Stimulated activated CD4-positive, alpha-beta T cell treated with anti-CD3 and anti-CD28 coated beads, TNF-alpha, amount 100 ng/mL, for 1 hour (primary cell): ENCODE measurements at places on chromosomes 2 and 18.

- DNase-seq: no peak
Measured at GRCh38 chr2:133569286-133569830, 1.1 kb upstream of the NCKAP5 start.

DNA sequence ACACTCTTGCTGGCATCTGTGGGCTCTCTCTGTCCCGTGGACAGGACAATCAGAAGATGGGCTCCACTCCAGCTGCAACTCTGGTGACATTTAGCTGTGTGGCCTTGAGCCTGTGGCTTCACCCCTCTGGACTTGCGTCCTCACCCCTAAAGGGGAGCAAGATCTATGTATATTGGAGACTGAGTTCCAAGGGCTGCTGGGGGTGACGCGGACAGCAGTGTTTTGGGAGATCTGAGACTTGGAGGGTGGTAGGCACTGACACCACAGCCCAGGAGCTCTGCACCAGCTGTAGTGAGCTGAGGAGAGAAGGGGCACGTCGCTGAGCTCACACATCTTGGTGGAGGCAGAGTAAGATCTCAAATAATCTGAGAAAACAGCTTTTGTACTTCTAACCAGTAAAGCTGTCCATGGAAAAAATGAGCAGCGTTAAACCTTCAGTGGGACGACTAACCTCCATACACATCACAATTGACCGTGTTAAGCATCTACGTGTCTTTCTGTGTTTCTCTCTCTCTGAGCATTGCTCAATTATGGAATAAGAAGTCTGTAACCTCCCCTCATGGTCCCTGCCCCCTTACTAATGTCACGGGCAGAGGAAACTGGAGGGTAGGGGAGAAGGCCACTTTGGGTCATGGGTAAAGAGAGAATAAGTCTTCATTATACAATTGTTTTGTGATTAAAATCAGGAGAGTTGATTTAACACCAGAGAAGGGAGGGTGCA is 85.8 kb downstream of the SH3RF3 start:
- DNase-seq: no peak

DNA sequence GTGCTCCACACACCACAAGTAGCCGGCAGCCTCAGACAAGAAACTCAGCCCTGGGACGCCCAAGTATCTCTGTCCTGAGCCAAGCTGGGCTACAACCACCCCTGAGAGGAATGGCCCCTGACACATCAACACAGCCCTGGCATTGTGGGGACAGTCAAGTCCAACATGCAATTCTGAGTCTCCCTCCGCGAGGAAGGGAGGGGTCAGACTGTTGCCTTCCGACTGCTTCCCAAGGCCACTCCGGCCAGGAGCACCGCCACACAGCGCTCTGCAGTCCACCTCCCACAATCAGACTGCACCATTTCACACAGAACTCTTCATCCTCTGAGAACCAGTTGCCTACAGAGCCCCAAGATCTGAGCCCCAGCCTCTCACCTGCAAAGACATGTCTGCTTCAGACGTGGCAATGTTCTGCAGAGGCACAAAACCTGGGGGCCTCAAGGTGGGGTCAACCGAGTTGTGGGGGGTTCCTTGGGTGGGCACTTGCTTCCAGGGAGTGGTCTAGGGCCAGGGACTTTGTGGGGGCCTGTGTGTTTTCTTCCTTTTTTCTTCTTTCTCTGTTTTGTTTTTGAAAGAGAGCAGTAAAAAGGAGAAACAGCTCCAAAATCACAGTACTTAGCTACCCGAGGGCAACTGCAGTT is 76.7 kb upstream of the SALL3 start:
- DNase-seq: no peak

- DNase-seq: no peak
Measured at GRCh38 chr2:39483534-39483933, 46.4 kb upstream of the MAP4K3 start.

DNA sequence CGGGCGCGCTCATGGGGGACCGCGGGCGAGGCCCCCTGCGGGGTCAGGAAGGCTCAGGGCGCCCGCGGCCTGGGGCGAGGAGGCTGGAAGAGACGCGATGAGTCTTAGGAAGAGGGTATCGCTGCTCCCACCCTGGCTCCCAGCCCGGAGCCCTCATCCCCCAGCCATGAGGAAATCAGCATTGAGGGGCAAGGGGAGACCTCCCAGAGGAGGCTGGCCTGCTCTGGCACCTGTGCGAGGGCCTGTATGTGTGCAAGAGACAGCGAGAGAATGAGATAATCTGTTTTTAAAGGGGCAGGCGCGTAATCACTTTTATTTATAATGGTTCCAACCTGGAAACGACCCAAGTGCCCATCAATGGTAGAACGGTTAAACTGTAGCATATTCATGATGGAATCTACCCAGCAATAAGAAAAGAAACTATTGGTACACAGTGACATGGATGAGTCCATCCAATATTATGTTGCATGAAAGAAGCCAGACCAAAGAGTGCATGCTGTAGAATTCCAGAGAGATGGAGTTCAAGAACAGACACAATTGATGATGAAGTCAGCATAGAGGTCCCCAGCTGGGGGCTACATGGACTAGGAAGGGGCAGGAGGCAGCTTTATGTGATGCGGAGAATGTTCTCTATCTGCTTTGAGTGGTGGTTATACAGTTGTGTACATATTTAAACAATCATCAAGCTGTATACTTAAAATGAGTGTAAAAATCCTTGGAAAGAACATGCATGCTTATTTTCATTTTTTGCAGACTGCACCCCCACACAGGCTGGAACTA is 14.4 kb downstream of the FBXO41 start:
- no peak for DNase-seq
